ENCODE measurements at places on chromosomes 11 and 22.

DNA sequence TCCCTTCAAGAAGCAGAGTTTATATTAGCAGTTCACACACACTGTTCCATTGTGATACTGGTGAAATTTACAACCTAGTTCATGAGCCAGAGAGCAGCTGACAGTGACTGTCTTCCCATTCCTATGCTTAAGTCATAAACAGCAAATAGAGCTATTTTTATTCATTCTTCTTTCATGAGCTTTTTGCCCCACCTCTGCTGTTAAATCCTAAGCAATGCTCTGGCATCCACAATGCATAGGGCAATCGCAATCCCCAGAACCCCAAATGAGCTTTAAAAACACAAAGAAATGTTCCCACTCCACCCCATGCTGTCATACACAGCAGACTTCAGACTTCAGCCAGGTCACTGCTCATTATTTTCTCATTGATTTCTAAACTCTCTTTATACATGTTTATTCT is 307.5 kb downstream of the ETS1 start:
- DNase-seq, result no peak

GRCh38 chr11:133697161-133697560 is 148.2 kb downstream of the SPATA19 start:
- DNase-seq, result no peak

- DNase-seq, result peak; percentile 78
Observed at GRCh38 chr11:18243783-18244362, 4.6 kb downstream of the SAA2 start.

- DNase-seq, result no peak
Observed at GRCh38 chr11:267491-267994, 10.7 kb upstream of the NLRP6 start.

GRCh38 chr22:38327805-38328204 is 10.6 kb upstream of the CSNK1E start:
- no peak for DNase-seq

- DNase-seq, result no peak
Observed at GRCh38 chr11:17443926-17444690, 32.5 kb downstream of the ABCC8 start.

DNA sequence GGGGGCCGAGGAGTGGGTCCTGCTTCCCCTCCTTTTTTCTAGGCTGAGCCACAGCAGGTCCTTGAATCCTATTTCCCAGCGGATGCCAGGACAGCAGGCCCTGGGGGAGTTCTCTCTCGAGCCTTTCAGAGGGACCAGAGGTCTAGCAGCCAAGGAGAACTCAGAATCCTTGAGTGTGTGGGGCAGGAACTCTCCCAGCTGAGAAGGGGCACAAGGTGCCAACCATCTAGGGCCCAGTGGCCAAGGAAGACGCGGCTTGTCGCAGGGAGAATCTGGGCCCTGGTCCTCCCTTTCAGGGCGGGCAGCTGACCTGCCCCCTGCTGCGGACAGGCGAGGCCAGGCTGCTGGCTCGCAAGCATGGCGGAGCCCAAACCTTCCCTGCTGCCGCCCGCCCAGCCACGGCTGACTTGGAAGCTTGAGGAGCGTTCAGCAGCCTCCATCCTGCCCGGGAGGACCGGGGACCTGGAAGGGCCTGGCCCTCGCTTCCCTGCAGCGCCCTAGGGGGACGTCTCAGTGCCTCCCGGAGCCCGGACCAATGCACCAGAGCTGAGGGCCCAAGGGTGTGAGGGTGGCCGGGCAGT is 972 bp upstream of the TSSC4 start:
- DNase-seq, result no peak

DNA sequence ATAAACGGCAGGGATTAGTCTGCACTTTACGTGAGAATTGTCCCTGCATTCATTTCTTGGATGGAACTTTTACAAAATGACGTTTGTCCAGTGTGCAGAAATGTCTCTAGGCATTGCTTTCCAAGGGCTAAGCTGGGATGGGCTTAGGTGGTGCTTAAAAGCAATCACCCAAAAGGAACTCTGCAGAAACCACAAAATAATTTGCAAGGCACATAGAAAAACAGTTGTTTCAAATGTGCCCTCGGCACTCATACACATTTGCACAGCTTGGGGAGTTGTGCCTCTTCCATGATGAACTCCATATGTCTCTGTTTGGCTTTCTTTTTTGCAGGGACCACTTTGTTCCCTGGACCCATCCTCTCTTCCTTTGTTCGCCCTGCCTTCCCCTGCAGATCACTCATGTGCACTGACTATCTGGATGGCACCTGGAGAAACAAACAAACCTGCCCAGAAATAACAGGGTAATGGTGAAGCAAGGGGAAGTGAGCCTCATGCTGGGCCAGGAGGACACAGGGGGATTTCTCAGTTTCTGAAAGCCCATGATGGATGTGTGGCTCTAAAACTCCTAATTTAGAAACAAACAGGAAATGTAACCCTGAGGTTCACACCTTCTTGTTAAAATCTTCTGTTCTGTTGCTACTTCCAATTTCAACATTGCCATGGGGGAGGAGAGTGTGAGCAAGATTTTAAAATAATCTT is 150.2 kb downstream of the SNX19 start:
- no peak for DNase-seq

DNA sequence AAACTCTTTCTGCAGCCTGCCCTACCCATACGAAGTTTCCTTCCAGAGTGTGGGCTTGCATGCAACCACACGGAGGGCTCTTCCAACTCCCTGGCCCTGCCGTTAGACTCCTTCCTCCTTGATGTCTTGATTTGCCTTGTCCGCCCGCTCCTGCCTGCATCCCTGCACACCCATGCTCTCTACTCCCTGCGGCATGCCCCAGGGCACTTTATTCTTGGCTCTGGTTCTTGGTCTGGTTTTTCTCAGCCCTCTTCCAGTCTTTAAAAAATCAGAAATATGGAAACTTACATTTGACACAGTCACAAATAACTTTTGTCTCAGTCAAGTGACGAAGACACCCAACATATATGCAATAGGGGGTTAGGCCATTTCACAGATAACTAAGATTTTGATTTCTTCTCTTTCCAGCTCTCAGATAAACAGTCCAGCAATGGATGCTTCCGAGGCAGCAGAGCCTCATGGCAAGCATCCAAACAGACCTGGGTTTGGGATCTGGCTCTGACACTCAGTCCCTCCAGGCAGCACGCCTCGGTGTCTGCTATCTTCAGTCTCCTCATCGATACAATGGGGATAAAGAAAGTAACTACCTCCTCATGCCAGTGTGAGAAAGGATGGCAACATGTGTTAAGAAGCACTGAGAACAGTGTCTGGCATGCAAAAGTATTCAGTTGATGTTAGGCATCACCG is 15.7 kb upstream of the OPCML start:
- no peak for DNase-seq

GRCh38 chr11:121112498-121113455 is 11.7 kb downstream of the TECTA start:
- DNase-seq, result peak; percentile 89

DNA sequence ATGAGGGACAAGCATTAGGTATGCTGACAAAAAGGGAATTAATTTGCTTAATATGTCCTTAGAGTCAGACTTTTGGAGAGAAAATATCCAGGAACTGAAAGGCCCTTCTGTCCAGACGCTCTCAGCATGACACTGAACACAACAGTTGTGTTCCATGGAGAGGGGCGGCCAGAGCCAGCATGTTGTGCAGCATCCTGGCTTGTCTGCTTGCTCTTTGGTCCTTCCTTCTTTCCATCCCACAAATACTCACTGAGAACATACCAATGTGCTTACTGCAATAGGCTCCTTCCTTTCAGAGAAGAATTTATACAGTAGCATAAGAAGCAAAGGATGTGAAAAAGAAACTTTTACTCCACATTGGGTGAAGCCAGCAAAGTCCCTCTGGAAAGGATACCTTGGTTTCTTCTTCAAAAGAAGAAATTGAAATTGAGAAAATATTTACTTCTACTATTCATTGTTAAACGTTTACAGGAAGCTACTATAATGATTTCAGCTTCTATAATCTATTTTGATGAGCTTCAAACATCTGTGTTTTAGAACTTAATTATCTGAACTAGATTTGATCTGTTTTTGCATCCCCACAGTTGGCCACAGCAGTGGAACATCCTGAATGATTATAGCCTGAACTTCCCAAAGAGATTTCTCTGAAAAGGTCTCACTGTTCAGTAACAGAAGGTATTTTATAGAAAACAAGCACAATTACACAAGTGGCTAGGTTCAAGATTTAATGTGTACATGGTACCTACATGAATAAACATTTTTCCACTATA is 304.1 kb upstream of the PITPNB start:
- DNase-seq, result no peak

DNA sequence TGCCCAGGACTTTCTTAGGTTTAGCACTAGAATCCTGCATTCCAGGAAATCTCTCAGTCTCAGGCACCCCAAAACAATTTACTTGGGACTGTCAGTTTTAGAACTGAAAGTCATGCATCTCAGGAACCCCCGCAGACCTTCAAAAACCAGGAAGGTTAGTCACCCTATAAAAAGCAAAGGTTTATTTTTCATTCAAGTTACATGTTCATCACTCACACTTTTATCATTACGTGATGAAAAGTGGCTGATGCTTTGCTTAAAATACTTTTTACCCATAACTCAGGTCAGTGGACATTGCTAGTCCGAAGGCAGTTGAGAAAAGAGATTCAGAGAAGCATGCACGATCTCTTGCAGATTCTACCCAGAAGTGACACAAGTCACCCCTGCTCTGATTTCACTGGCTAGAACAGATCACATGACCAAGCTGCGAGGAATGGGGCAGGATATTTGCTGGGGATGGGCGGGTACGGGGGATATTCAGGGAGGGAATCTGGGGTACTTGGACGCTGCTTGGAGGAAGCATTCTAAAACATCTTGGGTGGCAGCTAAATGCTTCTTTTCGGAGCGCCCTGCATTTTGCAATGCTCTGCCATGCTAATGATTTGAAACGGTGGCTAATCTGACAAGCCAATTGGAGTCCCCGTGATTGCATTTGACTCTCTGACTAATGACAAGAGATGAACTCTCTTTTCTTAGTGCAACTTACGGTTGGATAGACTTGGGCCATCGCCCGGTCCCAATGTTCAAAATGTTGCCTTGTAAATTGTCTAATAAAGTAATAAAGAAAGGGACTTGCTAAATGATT is 110.2 kb downstream of the MIAT start:
- DNase-seq, result no peak

GRCh38 chr11:98136357-98136756 is 884.4 kb upstream of the CNTN5 start:
- DNase-seq, result no peak

DNA sequence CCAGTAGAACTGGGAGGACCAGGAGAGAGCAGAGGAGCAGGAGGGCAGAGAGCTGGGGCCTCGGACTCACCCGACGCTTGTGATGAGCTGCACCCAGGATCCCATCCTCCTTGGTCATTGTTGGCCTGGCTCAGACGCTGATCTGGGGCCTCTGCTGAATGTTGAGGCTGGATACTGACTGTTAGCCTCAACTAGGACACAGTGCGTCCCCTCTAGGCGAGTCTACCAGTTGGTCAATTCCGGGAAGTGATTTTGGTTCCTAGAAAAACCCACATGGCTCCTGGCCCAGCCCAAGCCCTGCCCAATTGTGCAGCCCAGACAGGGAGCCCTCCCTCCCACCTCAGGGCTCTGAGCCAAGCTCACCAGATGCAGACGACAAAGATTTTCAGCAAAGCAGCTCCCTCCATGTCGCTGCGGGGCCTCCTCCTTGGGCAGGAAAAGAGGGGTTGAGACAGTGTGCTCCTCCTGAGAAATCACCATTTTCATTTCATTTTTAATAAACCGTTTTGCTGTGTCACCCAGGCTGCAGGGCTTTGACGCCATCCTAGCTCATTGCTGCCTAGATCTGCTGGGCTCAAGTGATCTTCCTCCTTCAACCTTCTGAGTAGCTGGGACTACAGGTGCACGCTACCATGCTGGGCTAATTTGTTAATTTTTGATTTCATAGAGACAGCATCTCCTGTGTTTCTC is at the start of gene APOL4:
APOL4 (minus strand) TSS at position 180 of the 690 bp plus-strand sequence; CDS start at position 105, 75 bp downstream.
- DNase-seq, result no peak

DNA sequence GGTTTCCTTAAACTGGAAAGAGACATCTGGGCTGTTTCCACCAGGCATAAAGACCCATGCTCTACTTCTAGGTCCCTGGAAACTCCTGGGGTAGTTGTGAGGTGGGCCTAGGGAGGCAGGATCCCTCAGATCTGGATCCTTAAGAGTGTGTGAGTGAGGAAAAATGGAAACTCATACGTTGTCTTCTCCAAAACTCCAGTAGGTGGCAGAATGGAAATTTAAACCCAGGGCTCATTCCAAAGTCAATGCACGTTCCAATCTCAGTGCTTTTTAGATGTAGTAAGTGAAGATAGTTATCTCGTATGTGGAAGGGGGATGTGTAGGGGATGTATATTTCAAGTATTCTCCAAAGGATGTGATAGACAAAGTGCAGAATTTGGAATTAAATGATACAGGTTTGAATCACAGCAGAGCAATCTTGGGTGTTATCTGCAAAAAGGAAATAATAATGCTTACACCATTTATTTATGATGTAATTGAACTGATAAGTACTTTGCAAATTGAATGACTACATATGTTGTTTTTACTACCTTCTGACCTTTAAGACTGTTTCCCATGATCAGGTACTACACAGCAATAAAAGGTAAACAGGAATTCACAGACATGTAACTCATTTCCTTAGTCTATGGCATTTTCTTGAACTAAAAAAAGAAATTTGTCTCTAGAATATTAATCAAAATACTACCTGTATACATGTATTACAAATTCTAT is 13.1 kb upstream of the MMP1 start:
- DNase-seq, result peak; percentile 54

DNA sequence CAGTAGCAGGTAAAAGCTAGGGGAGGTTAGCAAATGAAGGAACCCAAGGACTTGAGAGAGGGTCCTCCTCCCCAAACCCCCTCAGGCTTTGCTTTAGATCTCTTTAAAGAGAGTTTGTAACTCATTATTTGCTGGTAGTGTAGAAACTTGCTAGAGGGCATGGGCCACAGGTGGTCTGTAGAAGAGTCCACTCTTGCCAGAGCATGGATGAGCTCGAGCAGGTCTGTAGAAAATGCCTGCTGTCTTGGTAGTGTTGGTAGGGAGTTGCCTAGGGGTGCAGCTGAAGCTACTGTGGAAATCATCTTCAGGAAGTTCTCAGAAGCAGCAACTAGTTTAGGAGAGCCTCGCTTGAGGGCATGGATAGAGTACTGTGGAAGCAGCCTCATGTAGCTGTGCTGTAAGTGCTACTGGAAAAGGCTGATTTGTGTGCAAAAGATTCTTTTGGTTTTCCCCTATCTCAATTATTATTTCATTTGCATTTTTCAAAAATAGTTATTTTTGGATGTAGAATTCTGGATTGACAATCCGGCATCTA is 104.3 kb downstream of the TMEM135 start:
- DNase-seq, result peak; percentile 3

GRCh38 chr22:20424932-20425565 is 12.6 kb downstream of the SCARF2 start:
- DNase-seq, result peak; percentile 68

Measured in iPS-NIHi11 (cell line).